ENCODE measurements at places on chromosomes 6 and 20. TPM values are rescaled to one million over a fixed set of nuclear protein-coding genes. Genes with fewer than 3 reads are reported as not detected.

DNA sequence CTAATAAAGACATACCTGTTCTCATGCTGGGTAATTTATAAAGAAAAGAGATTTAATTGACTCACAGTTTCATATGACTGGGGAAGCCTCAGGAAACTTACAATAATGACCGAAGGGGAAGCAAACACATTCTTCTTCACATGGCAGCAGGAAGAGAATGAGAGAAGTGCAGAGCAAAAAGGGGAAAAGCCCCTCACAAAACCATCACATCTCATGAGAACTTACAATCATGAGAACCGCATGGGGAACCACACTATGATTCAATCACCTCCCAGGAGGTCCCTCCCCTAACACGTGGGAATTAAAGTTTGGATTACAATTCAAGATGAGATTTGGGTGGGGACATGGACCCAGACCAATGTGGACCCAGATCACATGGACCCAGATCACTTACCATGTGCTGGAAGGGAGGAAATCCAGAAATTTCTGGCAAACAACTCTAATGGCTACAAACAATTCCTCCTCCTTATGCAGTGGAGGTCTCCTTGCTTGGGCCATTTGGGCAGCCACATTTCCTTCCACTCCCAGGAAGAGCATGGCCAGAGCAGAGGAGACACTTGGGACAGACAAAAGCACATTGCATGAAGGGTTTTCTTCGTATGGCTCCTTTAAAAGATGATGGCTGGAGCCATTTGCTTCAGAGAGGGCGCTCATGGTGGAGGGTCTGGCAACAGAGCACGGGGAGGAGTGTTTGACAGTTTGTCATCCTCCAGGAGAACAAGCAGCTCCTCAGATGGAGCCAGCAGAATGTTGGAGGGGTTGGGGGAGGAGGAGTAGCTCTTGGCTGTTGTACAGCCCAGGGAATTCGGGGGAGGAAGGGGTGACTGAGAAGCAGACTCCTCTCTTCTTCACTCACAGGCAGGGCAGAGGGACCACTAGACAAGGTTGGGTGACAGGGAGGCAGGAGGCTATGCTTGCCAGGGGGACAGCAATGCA is 30.4 kb downstream of the SERPINB9 start:
- H3K27ac ChIP-seq, result peak overlapping the region; percentile 93
- no peak for DNase-seq
- H3K36me3 ChIP-seq, result peaks cover 7% of the 10 kb centered on the region
- H3K4me3 ChIP-seq, result peak overlapping the region; percentile 49

NMBR gene
- not detected for polyA plus RNA-seq

GRCh38 chr20:23446505-23446904 is 6.2 kb downstream of the CST11 start:
- H3K27me3 ChIP-seq, result no peaks in the 10 kb centered on the region
- H3K27ac ChIP-seq, result no peak overlapping the region
- no peaks in the 10 kb centered on the region for H3K4me1 ChIP-seq
- no peak overlapping the region for H3K4me3 ChIP-seq
- DNase-seq, result no peak

- no peak overlapping the region for H3K4me3 ChIP-seq
- peak; percentile 25 for DNase-seq
- no peak overlapping the region for H3K27ac ChIP-seq
- peaks cover 33% of the 10 kb centered on the region for H3K4me1 ChIP-seq
- H3K36me3 ChIP-seq, result peaks cover 25% of the 10 kb centered on the region
Measured at GRCh38 chr6:89940225-89941027, 46.2 kb downstream of the GJA10 start.

- H3K4me1 ChIP-seq, result no peaks in the 10 kb centered on the region
- no peaks in the 10 kb centered on the region for H3K36me3 ChIP-seq
- no peaks in the 10 kb centered on the region for H3K27me3 ChIP-seq
- no peak overlapping the region for H3K27ac ChIP-seq
- DNase-seq, result no peak
Measured at GRCh38 chr20:23517719-23518118, 26.8 kb downstream of the CST8 start.

DNA sequence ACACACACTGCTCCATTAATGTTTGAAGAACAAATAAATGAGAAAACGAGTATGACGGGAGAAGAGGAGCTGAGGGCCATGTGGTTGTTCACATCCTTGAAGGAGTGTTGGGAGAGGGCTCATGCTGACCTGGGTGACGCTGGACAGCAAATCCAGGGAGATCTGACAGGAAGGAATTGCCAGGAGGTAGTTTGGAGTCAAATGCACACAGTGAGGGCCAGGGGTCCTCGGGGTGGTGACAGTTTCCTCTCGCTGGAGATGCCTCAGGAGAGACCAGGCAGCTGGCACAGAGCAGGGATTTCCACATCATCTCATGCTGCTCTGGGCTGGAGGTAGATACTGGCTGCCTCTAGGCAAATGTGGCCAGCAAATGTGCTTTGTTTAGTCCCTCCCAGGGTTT is 2.0 kb upstream of the TMEM181 start:
- no peak overlapping the region for H3K27ac ChIP-seq
- H3K36me3 ChIP-seq, result no peaks in the 10 kb centered on the region
- no peak for DNase-seq
- H3K4me1 ChIP-seq, result peaks cover 29% of the 10 kb centered on the region
- H3K27me3 ChIP-seq, result no peaks in the 10 kb centered on the region

DNA sequence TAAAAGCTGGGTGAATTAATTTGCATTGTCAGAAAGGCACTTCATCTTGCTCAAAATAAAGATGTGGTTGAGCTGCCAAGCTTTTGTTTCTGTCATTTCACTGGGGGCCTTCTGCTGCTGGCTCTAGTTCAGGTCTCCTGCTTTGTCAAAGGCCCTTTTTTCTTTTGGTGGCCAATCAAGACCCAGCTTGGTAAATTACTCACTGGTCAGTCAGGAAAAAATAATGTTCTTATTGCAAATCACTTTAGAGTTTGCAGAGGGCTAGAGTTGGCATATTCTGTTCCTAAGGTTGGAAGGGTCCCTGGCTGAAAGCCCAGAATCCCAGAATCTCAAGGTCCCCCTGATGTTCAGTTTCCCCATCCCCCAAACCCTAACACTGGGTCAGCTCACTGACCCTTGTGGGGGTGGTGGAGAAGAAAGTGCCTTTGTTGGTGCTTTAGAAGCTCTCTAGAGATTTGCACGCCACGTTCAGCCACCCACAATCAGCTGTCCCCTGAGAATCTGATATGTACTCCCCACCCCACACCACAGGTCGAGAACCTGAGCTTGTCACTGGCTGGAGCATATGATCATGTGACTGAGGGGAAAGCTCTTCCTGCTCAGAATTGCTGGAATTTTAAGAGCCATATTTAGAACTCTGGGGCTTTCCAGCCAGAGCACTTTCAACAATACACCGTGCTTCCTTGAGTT is 21.7 kb upstream of the BNIP5 start:
- no peak overlapping the region for H3K27ac ChIP-seq
- H3K36me3 ChIP-seq, result no peaks in the 10 kb centered on the region
- H3K4me3 ChIP-seq, result no peak overlapping the region
- peaks cover 12% of the 10 kb centered on the region for H3K4me1 ChIP-seq
- no peak for DNase-seq

- peak overlapping the region; percentile 85 for H3K4me3 ChIP-seq
- H3K27ac ChIP-seq, result no peak overlapping the region
- H3K4me1 ChIP-seq, result peaks cover 7% of the 10 kb centered on the region
Measured at GRCh38 chr20:4171538-4172116, 156.3 kb upstream of the RNF24 start.

MCHR2 gene
- polyA plus RNA-seq, result not detected

DNA sequence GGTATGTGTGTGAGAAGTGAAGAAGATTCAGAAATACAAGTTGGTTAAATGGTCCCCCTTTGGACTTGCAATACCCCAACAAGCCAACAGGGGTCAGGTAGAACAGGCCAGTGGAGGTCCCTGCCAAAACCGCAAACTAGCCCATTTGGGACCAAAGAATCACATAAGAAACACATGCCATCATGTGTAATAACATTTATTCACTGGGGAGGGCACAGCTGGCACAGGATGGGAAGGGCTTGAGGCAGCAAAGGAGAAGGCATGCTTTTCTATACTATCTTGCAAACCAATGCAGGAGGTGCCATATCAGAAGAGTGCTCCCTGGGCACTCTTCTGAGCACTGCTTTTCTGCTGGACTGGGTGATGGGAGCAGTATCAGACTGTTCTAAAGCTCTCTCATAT is 116.1 kb upstream of the TRAF3IP2 start:
- no peak overlapping the region for H3K27ac ChIP-seq
- H3K4me3 ChIP-seq, result no peak overlapping the region
- DNase-seq, result peak; percentile 32
- H3K27me3 ChIP-seq, result no peaks in the 10 kb centered on the region

GRCh38 chr6:159039885-159040258 is 4.9 kb downstream of the TAGAP start:
- H3K4me3 ChIP-seq, result peak overlapping the region; percentile 99
- peak overlapping the region; percentile 100 for H3K27ac ChIP-seq
- peaks cover 47% of the 10 kb centered on the region for H3K36me3 ChIP-seq
- DNase-seq, result no peak

DNA sequence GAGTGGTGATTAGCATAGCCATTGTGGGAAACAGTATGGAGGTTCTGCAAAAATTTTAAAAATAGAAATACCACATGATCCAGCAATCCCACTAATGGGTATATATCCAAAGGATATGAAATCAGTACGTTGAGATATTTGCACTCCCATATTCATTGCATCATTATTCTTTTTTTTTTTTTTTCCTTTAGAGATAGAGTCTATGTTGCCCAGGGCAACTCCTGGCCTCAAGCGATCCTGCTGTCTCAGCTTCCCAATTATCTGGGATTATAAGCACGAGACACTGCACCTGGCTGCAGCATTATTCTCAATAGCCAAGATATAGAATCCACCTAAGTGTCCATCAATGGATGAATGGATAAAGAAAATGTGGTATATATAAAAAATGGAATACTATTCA is 6.9 kb upstream of the MCCD1 start:
- H3K4me3 ChIP-seq, result no peak overlapping the region
- H3K36me3 ChIP-seq, result no peaks in the 10 kb centered on the region
- H3K27me3 ChIP-seq, result no peaks in the 10 kb centered on the region
- H3K4me1 ChIP-seq, result no peaks in the 10 kb centered on the region
- no peak overlapping the region for H3K27ac ChIP-seq
- DNase-seq, result no peak

FUT9 gene
- not detected for polyA plus RNA-seq

DNA sequence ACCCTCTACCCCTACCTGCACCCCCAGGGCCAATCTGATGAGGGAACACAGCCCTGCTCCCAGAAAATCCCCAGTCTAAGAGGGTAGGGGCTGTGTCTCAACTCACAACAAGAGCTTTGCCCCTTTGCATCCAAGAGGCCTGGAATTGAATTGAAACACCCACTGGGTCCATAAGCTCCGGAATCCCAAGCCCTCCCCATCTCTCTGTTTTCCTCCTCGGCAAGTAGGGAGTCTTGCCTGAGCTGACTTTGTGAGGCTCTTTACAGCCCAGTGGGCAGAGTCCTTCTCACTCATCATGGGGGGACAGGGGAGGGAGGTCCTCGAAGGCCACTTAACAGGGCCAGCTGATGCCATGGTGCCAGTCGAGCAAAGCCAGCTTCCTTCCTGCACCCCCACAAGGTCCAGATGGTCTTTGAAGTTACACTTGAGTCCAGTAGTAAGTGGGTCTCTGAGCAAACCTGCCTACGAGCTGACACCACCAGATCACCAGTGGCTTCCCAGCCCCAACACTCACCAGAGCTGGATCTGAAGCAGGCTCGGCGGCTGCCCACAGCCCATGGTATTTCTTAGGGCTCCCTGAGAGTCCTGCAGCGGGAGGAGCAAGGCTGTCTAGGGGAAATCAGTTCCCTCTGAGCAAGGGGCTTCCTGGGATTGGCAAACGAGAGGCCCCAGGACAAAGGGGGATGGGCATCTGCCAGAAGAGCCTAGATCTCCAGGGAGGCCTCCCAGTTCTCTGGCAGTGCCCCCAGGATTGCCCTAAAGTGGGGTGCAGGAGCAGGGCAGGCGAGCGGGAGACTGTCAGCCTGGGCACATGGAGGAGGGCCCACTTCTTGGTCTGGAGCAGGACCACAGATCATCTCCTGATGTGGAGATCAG is 144.5 kb downstream of the VEGFA start:
- H3K4me3 ChIP-seq, result no peak overlapping the region
- no peak overlapping the region for H3K27ac ChIP-seq
- no peak for DNase-seq
- no peaks in the 10 kb centered on the region for H3K4me1 ChIP-seq

- H3K27me3 ChIP-seq, result no peaks in the 10 kb centered on the region
- no peak overlapping the region for H3K27ac ChIP-seq
- H3K4me3 ChIP-seq, result no peak overlapping the region
- no peaks in the 10 kb centered on the region for H3K4me1 ChIP-seq
- no peaks in the 10 kb centered on the region for H3K36me3 ChIP-seq
Measured at GRCh38 chr6:126529637-126530362, 189.9 kb downstream of the CENPW start.

TMEM200A gene
- not detected for polyA plus RNA-seq

DNA sequence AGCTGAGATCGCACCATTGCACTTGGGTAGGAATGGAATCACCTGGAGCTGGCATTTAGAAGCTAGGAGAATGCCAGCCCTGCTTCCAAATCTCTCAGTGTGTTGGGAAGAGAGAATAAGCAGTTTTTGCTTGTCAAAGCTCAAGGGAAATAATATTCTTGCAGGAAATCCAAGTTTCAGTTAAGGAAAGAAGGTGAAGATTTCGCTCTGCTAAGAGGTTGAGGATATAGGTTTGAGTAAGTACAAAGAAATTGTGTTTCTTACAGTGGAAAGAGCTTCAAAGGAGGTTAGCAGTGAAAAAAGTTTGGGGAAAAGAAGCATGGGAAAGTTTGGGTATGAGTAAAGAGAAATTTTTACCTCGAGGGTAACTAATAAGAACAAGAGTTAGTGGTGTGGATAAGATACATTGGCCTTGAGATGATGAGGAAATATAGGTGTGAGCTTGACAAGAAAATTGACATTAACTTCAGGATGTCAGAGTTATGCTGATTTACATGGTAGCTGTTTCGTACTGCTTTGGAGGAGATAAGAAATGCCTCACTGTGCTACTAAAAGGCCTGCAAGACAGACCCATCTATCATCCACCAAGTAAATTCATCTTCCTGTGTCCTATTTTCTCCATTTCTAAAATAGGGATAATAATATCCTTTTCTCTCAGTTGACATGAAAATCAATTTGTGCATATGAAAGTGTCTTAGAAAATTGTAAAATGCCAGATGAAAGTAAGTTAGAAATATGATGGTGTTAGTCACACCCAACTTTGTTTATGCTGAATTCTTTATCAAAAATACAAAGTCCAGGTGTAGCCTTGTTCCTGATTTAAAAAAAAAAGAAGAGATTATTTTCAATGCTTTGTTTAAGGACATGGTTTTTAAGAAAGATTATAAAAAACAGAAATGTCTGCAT is 12.8 kb upstream of the HINT3 start:
- H3K27me3 ChIP-seq, result peaks cover 6% of the 10 kb centered on the region
- DNase-seq, result no peak
- no peak overlapping the region for H3K27ac ChIP-seq
- H3K4me3 ChIP-seq, result no peak overlapping the region

DNA sequence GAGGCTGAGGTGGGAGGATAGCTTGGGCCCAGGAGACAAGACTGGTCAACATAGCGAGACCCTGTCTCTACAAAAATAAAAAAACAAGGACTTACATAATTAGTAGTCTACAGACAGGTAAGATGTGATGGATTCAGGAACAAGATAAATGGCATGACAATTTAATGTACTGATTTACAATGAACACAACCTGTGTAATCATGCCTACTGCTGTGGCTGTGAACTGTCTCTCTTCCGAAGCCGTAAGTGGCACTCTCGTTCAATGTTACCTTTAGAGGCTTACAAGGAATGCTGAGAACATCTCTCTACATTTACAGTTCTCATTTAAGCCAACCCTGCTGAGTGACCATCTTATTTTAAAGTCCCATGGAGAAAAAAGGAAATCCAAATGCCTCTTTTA is 134.8 kb upstream of the PRDM1 start:
- DNase-seq, result no peak
- H3K4me1 ChIP-seq, result no peaks in the 10 kb centered on the region
- H3K27ac ChIP-seq, result no peak overlapping the region
- no peak overlapping the region for H3K4me3 ChIP-seq
- H3K27me3 ChIP-seq, result no peaks in the 10 kb centered on the region

NOX3 gene
- not detected for polyA plus RNA-seq

CLPSL2 gene
- polyA plus RNA-seq, result not detected

NEURL2 gene
- 2.4 TPM for polyA plus RNA-seq
